ENCODE measurements at places on chromosomes 2 and 18. TPM values are rescaled to one million over a fixed set of nuclear protein-coding genes. Genes with fewer than 3 reads are reported as not detected.
A peak's percentile ranks its signal among the peaks of the same experiment; 100 is the strongest.

PLGLB1 gene
- 23.6 TPM for total RNA-seq

AOX1 gene
- total RNA-seq, result not detected

OSGEPL1 gene
- 20.4 TPM for total RNA-seq

KYNU gene
- 0.65 TPM for total RNA-seq

ATOH8 gene
- total RNA-seq, result not detected

TWIST2 gene
- not detected for total RNA-seq

MOCOS gene
- total RNA-seq, result 0.08 TPM

CTAGE1 gene
- not detected for total RNA-seq

SH2D6 gene
- total RNA-seq, result 2.2 TPM

SERPINB12 gene
- not detected for total RNA-seq

DNA sequence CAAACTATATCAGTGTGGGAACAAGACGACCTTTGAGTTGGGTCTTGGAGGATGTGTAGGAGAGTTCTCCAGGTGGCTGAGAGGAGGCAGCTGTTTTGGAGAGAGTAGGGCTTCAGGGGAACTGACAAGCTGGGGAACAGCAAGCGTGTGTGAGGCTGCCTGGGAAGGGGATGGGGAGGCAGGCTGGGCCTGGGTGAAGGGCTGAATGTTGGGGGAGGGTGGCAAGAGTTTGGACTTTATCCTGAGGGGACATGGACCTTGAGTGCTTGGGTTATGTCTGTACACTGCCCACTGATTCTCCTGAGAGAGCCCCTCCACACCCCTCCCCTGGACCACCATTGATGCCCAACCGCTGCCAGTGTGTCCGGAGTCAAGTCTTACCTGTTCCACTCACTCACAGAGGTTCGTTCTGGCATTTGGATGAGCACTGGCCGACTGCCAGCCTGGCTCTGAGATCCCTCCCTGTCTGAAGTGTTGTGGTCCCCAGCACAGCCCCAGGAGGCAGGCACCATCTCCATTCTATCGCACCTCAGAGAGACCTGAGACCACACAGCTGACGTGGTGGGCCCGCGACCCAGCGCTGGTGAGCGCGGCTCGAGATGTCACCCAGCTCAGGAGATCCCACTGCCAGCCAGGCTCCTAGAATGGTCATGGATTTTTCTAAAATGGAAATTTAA, 59.5 kb downstream of the DCDC2C start:
- no peak for DNase-seq

DNA sequence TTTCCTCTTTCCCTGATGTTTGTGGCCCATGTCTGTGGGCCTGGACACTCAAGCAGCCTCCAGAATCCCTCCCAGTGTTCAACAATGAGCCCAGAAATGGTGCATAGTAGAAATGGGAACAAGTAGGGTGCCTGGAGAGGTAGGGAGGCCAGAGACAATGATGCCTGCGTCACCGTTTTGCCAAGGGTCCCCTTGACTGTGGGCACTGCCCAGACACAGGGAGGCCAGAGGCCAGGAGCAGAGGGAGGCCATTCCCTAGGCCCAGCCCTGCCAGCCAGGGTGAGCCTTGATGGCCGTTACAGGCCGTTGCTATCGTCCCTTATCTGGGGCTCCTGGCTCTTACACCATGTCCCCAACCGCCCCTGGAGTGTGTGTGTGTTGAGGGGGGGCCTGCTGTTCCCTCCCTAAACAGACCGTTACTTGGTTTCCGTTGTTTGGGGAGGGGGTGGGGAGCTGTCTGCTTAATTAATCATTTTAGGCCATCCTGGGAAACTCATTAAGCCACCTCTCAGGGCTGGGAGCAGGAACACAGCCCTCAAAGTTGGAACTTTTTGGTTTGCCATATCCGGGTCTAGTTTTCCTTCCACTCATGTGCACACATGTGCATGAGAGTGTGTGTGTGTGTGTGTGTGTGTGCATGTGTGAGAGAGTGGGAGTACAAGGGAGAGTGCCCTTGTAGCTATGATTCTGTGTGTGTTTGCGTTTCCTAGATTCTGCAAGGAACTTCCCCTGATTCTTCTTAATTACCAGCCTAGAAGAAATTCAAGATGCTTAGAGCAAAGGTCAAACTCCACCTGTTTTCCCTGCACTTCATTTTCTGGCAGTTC, 135.2 kb upstream of the HAAO start:
- DNase-seq, result no peak

GRCh38 chr2:113979191-113980128, 89.6 kb downstream of the ACTR3 start:
- peak; percentile 40 for DNase-seq

GRCh38 chr2:214376618-214377285, 34.1 kb upstream of the VWC2L start:
- no peak for DNase-seq

- no peak for DNase-seq
Observed at GRCh38 chr2:75474115-75474514, 86.6 kb downstream of the EVA1A start.

DNA sequence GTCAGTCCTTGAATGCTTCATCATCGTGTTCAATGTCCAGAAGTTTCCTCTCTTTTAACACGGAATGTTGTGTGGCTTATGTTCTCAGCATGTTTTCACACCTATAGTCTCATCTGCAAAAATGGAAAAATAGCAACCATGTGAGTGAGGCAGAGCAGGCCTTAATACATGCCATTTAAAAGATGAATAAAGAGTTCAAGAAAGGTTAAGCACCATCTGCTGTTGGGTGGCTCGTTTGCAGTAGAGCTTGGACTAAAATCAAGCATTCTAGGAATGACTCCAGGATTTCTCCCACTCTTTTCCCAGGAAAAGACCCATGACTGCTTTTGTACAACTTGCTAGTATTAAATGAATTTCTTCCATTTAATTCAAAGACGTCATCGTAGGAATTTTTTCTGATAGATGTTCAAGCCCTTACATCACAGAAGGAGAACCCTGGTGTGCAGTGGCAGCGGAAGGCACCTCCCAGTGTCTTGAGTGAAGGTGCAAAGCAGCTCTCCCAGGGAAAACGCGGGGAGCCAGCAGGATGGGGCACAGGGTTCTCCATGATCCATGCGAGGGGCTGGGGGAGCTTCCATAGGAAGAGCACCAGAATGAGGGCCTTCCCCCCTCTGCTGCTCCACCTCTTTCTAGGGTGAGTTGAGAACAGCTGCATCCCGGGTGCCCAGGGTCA, 9.6 kb downstream of the DCDC2C start:
- no peak for DNase-seq

GRCh38 chr2:1623906-1624445, 120.3 kb downstream of the PXDN start:
- no peak for DNase-seq

DNA sequence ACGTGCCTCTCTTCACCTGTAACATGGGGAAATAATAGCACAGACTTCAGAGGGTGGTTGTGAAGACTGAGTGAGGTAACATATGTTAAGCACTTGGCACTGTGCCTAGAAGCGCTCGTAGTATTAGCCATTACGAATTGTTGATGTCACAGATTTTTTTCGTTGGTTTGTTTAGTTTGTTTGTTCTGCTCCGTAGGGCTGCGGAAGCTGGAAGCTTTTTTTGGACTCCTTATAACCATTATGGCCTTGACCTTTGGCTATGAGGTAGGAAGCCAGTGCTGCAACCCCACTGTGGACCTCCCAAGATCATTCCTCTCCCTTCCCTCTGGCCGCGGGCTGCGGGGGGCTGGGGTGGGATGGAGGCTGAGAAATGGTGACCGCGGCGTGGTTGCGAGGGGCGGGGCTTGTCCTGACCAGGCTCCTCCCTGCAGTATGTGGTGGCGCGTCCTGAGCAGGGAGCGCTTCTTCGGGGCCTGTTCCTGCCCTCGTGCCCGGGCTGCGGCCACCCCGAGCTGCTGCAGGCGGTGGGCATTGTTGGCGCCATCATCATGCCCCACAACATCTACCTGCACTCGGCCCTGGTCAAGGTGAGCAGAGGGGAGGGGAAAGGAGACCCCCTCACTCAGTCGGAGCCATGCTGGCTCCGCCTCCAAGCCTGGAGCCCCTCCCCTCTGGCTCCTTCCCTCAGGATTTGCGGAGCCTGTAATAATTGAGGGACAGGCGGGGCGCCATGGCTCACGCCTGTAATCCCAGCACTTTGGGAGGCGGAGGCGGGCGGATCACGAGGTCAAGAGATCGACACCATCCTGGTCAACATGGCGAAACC, 5.5 kb downstream of the SLC11A1 start:
- DNase-seq, result peak; percentile 57

DNA sequence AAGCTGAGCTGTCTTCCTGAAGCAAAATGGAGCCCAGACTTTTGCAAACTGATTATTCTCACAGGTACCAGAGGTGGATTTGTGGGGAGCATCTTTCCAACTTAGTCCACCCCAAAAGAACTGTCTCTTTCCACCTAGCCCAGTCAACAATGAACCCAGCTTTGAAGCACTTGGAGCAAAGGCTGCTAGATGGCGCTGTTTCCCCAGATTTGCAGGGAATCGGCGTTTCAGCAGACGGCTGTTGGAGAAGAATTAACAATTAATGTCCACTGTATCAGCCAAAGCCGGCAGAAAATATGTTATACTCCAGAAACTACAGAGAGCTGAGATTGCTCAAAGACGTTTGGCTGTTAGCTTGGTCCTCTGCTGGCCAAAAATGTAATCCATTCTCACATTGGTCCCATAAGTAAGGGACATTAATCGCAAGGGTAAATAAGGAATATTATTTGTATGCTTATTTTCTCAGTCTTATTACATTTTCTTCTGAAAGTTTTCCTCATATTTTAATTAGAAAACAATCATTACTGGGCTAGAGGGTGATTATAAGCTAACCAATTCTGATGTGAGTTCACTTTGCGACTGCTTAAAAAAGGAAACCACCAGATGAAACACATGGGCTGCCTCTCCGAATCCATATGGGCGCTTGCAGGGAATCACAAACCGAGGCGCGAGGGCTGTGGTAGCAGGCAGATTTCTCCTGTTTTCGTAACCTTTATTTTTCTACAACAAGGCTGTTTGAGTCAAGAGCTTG, 423.8 kb upstream of the MEX3C start:
- DNase-seq, result no peak

- no peak for DNase-seq
Observed at GRCh38 chr18:49168281-49168985, 217.7 kb upstream of the SMAD7 start.

DNA sequence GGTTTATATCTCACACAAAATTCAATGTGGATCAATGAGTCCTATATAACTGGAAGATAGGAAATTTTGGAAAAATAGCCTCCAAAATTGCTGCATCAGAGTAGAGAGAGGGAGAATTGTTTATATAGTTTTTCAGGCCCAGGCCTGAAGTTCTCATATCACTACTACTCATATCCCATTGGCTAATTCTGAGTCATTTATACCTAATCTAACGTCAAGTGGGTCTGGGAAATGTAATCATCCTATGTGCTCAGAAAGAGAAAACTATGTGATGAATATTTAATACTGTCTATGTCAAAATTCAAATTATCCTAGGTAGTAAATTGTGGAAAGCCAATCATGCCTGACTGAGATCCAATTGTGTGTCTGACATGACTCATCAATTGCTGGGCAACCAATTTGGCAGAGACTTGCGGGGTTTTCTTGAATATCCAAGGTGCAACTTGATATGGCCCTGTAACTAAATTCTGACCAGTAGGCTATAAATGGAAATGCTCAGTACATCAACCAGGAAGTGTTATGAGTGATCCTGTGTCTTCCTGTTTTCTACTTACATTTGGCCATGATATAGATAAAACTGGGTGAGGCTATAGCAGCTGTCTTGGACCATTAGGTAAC, 744.4 kb downstream of the KCNJ3 start:
- DNase-seq, result no peak

GRCh38 chr2:206890179-206890578, 49.1 kb upstream of the CPO start:
- no peak for DNase-seq

DNA sequence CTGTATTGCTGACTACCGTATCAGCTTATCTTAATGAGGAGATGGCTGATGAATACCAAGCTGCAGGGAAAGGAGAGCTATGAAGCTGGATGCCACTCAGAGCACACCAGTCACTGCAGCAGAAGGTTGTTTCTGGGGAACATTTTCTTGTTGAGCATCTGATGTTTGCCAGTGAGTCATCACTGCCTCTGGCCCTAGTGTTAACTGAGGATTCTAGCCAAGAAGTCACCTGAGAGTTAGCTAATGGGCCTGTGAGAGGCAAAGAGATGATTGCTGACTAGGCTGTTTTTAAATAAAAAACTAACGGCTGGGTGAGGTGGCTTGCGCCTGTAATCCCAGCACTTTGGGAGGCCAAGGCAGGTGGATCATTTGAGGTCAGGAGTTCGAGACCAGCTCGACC, 37.9 kb downstream of the CCDC150 start:
- no peak for DNase-seq

DNA sequence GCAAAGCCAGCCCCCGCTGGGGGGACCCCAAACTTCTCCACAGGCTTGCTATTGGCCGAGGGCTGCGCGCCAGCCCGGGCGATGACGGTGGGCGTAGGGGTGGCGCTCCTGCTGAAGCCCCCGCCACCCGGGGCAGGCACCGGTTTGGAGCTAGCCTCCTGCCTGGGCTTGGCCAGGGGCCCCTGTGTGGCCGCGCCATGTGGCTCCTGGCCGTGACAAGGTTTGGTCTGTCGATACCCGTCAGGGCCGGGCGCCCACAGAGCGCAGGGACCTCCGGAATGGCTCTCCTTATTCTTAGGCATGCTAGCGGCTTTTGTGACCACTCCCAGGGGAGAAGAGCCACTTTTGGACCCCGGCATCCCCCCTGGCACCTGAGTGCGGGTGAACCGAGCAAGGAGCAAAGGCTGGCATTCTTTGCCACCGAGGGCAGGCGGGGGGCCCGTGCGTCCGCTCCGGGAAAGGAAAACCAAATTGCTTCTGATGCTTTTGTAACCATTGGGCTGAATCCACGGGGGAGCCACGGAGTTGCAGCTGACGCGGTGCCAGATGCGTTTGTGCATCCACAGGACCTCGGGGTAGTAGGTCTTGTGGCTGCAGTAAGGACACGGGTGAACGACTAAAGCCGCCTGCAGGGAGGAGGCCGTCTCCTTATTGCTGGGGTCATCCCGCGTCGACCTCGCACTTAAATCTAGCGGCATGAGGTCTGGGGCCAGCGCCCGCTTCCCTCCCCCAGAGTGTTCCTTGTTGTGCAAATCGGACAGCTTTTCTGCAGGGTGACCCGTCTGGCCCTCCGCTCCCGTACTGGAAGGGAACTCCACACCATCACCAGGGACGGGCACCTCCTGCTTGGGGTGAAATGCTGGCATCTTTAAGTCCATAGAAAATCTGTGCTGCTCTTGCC, 115.6 kb downstream of the ZNF516 start:
- no peak for DNase-seq

DNA sequence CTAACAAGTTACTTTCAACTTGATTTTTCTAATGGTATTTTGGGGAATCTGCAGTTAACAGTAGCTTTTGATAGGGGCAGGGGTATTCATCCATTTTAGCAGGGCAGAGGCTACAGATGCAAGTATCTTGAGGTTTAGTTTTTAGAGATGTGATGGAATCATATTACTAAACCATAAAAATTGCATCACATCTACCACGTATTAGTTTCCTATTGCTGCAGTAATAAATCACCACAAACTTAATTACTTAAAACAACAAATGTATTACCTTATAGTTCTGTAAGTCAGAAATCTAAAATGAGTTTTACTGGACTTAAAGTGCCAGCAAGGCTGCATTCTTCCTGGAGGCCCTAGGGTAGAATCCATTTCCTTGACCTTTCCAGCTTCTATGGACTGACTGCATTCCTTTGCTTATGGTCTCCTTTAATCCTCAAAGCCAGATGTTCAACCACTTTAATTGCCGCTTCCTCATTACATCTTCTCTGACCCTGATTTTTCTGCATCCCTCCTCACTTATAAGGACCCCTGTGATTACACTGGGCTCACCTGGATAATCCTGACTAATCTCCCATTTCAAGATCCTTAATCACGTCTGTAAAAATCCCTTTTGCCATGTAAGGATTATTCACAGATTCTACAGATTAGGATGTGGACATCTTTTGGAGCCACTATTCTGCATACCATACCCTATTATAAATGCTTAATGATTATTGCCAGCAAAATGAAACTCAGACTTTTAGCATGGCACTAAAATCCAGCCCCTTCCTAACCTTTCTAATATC, 21.9 kb upstream of the EXOC6B start:
- DNase-seq, result no peak

Measured in naive thymus-derived CD8-positive, alpha-beta T cell (primary cell).